Stimulated activated CD4-positive, alpha-beta T cell treated with anti-CD3 and anti-CD28 coated beads, Interleukin-15, amount 100 ng/mL, for 1 hour (primary cell): ENCODE measurements at places on chromosomes 11 and 22.

DNA sequence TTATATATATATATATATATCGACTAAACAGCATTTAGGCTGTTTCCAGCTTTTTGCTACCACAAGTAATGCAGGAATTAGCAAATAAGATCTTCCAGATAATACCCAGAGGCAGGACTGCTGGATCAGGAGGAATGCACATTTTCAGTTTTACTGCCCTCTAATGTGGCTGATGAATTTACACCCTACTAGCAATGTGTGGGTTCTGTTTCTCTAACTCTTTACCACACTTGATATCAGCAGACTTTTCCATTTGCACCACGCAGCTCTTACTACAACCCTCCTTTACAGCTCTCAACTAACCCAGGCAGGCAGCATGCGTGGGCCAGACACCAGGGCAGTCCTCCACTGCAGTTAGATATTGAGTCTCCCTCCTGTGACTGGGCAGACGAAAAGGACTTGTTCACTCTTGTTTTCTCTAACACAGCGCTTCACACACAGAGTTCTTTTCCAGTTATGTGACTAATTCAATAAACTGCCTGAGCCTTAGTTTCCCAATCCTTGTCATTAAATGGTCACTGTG lies 67.7 kb downstream of the IGLL5 start:
- no peak for DNase-seq

DNA sequence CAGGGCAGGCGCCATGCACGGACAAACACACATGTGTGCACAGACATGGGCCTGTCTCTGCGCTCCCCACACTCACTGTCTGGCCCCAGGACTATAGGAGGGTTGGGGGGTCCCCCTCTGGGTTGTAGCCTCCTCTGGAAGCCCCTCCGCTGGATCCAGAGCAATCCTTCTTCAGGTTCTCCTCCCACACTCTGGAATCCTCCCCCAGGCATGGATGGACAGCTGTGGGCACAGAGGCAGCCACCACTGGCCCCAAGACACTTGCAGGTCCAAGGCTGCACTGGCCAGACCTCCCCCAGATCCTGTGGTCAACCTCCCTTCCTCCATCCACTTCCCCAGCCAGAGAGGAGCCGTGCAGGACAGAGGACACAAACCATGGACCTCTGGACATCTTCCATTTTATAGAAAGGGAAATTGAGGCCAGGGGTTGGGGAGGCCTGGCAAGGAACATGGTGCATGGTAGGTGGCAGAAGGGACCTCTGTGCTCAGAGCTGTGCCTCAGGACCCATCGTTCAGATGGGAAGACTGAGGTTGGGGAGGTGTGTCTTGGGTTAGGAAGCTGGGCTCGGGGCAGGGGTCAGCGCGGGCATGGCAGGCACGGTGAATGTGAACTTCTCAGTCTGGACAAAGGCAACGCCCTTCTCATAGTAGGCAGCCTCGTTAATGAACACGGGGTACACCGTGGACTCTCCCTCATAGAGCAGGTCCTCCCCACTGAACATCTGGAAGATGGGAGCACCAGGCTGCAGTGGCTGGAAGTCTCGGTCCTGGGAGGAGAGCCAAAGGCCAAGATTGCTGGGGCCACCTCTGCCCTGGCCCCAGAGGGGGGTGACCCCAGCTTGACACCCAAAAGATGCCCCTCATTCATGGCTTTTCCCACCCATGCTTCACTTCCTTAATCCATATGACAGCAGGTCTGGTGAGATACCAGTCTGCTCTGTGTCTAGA lies 2.9 kb upstream of the TBX10 start:
- DNase-seq = no peak

- DNase-seq = no peak
Observed at GRCh38 chr11:2271077-2271326, 614 bp upstream of the ASCL2 start.

DNA sequence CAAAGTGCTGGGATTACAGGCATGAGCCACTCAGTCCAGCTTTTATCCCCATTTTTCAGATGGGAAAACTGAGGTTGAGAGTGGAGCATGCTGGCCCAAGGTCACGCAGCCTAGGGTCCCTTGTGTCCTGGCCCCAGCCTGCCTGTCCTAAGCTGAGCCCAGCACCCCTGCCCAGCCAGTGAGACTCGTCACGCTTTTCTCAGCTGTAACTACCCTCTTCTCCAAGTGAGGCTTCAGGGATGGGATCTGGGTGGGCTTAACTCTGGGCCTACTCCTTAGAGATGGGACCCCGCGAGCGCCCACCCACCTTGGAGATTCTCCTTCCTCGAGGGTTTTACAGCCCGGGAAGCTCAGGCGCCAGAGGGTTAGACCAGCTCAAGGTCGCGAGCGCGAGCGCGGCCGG lies 390 bp upstream of the TMEM151A start:
- DNase-seq = no peak

DNA sequence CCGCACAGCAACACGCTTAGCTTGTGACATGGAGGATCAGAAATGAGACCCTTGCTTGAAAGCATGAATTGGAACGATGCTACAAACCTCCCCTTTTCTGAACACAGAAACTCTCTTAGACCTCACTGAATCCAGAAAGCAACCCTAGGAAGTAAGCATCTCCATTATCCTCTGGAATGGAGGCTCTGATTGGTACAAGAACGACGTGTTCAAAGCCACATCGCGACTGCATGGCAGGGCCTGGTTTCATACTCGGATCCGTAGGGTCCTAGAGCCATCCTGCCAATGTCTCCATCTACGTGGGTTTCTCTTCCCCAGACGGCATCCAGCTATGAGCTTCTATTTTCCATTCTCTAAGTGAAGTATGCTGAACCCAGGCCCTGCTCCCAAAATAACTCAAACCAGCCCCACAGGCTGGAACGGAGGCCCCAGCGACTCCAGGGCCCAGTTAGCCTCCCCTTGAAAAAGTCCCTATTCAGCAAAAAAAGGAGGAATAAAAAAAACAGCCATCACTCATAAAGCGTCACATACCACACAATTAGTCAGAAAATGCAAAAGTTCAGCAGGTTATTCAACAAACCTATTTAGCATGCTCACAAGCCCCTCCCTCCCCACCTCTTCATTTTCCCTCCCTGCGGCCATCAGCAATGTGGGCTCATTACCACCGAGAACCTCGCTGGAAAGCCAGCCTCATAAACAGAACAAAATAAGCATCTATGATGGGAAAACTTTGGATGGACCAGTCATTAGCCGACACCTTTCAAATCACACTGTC lies 7.1 kb upstream of the MN1 start:
- DNase-seq = no peak

DNA sequence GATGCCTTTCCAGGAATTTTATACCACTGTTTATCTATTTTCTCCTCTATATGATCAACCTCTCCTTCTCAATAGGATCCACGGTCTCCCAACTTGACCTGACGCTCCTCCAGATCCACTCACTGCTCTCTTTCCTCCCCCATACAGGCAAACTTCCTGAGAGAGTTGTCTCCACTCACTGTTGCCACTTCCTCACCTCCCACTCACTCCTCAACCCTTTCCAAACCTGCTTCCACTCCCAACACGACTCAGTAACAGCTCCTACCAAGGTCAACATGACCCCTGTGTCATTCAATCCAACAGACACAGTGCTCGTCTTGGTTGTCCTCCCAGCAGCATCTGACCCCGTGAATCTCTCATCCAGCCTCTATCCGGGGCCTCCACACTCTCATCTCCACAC lies 3.1 kb downstream of the APBB1 start:
- DNase-seq = no peak

GRCh38 chr11:96221244-96222070 lies 121.5 kb downstream of the MAML2 start:
- no peak for DNase-seq
